Heart right ventricle (tissue), 16 donors: ENCODE measurements at places on chromosomes 16 and 17. TPM values are rescaled to one million over a fixed set of nuclear protein-coding genes. Genes with fewer than 3 reads are reported as not detected.
A peak's percentile ranks its signal among the peaks of the same experiment; 100 is the strongest.

Gene SDR42E1
- total RNA-seq, result 1.6 TPM

Gene TEX19
- not detected for total RNA-seq

DNA sequence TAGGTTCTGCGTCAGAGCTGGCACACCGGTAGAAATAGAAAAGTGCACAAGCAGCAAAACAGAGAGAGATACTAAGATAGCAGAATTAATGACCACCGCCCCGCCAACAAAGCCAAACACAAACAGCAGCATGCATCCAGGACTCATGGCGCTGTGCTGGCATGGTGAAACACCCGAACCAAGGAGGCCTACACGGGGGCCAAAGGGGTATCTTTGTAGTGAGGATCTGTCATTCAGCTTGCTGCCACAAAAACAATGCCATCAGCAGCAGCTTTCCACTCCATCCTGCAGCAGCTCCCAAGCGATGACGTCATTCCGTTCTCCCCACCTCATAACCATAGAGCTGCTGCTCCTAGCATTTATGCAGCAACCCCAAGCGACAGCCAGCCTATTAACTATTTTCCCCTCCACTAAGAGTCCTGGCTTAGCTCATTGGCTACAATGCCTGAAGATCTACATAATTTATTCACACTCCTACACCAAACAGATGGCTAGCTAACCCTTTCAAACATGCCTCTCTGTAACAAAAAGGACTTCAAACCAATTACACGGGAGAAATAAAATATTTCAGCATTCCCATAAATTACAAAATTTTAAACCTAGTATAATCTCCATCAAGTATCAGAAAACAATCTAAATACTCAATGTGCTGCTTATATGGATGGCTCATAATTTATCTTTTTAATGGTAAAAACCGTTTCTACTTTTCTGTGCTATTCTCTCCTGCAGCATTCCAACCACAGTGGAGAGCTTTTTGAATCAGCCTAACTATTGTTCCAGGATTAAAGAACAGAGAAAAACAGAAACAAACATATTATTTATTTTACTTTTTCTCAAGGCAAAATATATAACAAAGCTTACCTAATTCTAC lies 73.9 kb downstream of the SPAG9 start:
- DNase-seq, result peak; percentile 76

GRCh38 chr16:48526058-48526957 lies 83.7 kb downstream of the N4BP1 start:
- DNase-seq, result no peak
